ENCODE measurements at places on chromosomes 4 and X.
A peak's percentile ranks its signal among the peaks of the same experiment; 100 is the strongest.

GRCh38 chr4:633406-633805 is 8.0 kb downstream of the PDE6B start:
- DNase-seq: no peak

GRCh38 chr4:149247164-149247563 is 568.5 kb downstream of the IQCM start:
- no peak for DNase-seq

DNA sequence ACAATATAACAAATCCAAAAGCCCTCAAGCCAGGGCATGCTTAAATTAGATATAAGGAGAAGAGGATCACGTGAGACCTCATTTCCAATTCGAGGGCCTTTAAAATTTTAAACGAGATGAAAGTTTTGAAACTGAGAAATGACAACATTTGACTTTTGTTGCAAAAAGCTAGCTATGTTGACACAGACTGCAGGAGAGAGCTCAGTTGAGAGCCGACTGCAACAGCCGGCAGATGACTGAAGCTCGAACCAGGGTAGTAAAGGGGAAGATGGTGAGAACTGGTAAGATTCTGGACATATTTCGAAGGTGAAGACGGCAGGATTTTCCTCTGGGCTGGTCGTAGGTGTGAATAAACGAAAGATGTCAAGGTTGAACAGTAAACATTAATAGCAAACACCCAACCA is 773 bp downstream of the PRMT9 start:
- peak; percentile 6 for DNase-seq

DNA sequence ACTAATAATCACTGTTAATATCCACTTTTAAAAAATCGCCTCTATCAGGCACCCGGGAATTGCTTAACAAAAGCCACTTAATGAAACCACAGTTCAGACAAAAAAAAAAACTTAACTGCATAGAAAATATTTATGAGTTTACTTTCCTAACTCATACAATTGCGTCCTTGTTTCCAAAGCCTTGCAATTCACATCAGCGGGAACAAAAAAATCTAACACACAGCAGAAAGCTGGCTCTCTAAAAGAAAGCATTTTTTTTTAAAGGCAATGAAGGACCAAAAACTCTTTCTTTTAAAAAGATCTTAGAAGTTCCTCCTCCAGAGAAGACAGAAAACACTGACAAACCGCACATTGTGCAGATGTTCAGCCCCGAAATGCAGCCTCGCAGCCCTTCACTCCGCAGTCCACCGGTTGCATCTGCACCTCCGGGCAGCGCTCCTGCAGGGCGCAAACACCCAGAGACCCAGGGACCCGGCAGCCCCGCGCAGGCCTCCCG is 812 bp downstream of the FAT1 start:
- no peak for DNase-seq

DNA sequence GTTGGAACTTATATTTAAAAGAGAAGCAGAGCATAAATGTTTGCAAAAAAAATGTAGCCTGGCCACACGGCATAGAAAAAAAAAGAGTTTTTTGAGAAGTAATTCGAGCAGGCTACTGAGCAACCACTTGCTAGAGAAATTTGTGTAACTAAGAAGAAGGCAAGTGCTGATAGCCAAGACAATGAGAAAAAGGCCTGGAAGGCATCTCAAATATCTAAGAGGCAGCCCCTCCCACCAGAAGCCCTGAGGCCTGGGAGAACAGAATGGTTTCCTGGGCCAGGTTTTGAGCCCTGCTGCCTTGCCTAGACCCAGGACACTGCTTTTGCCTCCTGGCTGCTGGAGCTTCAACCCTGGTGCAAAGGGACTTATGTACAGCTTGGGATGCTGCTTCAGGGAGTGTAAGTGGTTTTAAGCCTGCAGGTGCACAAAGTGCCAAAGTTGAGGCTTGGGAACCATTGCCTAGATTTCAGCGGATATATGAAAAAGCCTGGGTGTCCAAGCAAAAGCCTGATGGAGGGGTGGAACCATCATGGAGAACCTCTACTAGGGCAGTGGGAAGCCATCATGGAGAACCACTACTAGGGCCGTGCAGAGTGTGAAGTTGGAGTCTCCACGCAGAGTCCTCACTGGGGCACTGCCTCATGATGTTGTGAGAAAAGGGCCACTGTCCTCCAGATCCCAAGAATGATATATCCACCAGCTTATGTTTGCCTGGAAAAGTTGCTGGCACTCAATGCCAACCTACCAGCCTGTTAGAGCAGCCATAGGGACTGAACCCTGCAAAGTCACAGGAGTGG is 9.7 kb downstream of the TECRL start:
- DNase-seq: no peak

DNA sequence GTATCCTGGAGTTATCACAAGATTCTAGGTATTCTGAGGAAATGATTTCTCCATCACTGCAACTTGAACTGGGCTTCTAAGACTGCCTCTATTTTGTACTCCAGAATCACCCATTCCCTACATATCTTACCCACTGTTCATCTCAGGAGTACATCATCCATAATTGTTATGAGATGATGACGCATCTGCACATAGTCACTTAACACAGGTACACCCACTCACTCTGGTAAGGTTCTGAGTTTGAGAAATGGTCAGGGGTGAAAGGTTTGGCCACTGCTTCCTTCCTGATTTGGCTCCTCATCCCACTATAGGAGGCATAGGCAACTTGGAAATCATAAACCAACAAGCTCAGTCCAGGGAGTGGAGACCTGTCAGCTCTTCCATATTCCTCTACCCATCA is 143.9 kb downstream of the GLRA2 start:
- DNase-seq: no peak

DNA sequence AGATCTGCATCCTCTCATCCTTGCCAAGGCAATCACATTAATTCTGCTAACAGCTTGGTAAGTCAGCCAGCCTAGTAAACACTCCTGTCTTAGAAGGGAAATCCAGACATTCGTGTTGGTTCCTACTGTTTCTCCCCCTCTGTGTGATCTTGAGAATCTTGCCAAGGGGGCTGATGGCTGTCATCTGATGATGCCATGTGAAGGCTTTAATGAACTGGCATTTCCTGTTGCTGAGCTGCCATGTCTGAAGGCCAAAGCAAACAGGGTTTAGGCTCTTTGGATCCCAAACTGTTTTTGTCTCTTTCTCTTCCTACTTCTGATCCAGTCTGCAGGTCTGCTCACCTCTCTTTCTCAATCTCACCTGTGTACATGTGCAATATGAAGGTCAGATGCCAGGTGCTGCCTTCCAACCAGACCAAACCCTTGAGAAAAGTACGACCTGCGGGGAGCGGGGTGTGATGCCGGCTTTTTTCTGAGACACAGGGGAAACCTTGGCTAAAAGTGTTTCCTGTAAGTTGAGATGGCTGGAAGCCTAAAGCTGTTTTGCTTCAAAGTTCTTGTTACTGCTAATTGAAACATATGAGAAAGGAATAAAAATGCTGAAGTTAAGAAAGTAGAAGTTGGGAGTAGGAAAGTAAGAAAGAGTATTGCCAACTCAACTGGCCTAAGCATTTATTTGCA is 532.9 kb downstream of the ANKRD50 start:
- DNase-seq: no peak

GRCh38 chrX:47933946-47934345 is 69.8 kb downstream of the ZNF182 start:
- no peak for DNase-seq

DNA sequence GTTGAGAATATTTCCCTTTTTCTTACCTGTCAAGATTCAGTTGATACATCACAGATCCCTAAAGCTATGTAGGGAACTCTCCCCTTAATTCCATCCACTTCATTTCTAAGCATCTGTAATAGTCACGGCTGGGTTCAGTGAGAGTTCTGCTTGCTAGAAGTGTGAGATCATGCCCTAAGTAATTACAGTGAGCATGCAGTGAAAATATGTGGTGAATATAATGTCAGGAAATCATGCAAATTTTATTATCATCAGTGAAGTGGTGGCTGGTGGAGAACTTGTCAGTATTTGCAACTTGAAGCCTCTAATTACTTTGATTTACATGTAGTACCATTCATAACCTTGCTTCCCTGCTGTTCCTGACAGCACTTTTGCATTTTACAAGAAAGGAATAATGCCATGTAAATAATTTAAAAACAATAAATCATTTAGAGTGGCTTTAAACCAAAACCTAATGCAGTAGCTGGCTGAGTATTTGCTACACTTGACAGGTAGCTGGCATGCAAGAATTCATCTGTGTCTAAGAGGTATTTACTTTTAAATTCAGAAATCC is 28.3 kb upstream of the CFAP299 start:
- DNase-seq: no peak

- DNase-seq: no peak
Observed at GRCh38 chr4:140250989-140251552, 97.1 kb upstream of the MAML3 start.

GRCh38 chr4:77360451-77360850 is 203.4 kb downstream of the CCNG2 start:
- no peak for DNase-seq

DNA sequence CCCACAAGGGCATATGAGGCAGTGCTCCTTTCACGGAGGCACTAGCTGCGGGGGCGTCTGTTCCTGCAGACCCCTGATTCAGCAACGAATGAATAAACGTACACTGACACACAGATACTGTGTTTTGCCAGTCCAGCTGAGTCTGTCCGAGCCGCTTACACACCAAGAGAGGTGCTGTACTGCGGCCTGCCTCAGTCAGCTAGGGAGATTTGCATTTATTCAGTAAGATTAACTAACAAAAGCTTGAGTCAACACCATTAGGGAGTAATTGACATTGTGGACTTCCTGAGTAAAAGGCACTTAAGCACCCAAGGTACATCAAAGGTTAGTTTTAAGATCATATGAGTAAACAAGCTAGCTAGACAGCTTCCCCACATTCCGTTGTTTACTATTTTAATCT is 31.0 kb upstream of the BEX4 start:
- no peak for DNase-seq

DNA sequence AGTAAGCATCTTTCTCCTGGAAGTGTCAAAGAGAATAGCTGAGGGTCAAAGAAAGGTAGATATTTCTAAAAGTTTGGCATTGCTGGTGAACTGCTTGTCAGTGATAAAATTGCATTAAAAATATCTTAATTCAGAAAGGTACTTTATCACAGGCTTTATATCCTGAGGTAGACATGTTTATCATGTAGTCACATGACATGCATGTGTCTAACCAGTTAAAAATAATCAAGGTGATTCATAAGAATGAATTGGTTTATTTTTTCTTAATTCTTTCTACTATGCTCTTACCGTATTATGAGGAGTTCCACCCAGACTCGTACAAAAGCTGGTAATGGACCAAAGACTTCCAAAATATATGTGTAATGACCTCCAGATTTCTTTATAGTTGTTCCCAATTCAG is 6.1 kb downstream of the SLC7A11 start:
- no peak for DNase-seq

DNA sequence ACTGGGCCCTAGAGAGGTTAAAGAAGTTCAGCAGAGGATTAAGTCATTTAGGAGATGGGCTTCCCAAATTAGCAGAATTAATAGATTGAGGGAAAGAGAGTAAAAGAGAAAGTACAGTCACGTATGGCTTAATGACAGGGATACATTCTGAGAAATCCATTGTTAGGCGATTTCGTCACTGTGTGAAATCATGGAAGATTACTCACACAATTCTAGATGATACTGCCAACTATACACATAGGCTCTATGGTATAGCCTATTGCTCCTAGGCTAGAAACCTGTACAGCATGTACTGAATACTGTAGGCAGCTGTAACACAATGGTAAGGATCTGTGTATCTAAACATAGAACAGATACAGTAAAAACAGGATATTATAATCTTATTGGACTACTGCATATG is 180.6 kb downstream of the RNF150 start:
- no peak for DNase-seq

DNA sequence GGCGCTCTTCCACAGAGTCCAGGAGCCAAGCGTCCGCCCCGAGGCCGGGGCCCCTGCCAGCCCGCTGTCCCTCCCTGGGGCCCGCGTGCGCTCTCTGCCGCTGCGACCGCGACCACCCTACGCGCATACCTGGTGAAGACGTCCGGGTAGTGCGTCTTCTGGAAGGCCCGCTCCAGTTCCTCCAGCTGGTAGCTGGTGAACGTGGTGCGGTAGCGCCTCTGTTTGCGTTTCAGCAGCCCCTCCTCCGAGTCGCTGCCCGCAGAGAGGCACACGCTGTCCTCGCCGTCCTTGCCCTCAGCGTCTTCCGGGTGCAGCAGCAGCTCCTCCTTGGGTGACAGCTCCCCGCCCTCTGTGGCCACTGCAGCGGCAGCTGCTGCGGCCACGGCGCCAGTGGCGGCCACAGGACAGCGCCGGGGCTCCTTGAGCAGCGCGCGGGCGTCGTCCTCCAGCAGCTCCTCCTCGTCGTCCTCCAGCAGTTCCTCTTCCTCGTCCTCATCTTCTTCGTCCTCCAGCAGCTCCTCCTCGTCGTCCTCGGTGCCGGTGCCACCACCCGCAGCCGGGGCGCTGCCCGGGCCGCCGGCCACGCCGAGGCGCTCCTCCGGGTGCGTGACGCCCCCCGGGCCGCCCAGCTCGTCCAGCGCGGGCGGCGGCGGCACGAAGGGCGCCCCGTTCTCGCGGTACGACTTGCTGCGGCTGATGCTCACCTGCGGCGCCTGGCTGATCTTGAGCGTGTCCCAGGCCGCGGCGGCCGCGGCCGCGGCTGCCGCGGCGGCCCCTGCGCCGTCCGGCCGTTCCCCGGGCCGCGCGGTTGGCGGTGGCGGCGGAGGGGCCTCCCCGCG is 2.8 kb downstream of the ARX start:
- no peak for DNase-seq

DNA sequence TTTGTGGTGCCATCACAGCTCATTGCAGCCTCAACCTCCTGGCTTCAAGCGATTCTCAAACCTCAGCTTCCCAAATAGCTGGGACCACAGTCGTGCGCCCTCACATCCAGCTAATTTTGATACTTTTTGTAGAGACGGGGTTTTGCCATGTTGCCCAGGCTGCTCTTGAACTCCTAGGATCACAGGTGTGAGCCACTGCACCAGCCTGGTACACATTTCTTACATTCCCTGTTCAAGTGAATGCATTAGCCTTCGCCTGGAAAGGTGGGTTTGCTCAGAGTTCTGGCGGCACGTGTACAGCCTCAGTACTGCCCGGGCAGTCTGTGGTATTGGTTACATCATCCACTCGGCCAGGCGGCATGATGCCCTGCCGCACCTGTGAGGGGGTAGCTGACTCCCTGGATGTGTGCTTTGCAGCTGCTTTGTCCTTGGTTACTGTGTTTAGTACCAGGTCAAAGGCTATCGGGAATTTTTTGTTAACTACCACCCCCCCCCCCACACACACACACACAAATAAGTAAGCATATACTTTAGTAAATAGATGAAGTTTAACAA is 57.1 kb downstream of the TNIP2 start:
- no peak for DNase-seq

All from activated naive CD4-positive, alpha-beta T cell treated with Interleukin-2 at 50 U/mL for 16 hours (primary cell).